Spinal cord (tissue), 10 donors: ENCODE measurements at places on chromosomes 1 and 21.

DNA sequence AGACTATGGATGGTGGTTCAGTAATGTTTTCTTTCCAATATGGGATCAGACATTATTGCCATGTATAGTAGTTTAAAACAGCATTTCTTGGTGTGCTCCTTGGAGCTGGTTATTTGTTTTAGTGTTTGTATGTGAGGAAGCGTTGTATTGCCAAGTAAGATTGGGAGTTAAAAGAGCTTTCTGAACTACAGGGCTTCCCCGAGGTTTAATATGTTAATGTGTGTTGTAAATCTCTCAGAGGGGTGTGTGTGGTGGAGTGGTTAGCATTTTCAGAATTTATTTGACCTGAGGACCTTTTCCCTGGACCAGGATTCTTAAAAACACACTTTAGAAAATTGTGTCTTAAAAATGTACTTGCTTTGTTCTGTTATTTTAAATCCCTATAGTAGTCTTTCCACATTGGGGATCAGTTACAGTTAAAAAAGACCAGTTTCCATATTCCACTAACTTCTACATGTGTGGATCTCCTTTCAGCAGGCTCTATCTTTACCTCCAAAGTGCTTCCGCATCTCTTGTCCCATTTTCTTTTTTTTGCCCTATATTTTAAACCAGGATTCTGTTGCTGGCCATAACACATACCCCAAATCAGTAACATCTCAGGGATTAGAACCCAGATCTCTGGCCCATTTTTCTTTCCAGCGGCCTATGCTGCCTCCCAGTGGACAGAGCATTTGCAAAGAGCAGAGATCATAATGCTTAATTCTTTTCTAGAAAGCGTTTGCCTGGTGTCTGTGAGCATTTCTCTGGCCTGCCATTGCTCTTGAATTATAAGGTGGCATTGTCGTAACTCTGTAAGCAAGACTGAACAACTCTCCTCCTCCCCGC lies 58.6 kb downstream of the PBX1 start:
- no peak for DNase-seq

DNA sequence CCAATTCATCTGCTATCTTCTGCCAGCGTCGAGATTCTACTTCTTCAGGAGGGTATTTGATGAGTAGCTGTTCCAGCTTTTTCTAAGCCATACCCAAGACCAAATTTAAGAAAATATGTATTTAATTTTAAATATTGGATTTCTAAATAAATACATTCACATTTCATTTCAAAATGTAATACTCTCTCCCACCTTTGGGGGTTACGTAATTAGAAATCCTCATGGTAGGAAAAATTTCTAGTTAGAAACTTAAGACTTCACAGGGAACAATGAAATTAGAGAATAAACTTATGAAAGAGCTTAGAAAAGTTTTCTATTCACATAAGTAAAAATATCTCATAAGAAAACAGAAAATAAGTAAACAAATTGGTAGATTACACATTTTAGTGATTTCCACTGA lies 102.9 kb downstream of the ZZZ3 start:
- DNase-seq = no peak

GRCh38 chr1:60895701-60896100 lies 186.7 kb upstream of the NFIA start:
- peak; percentile 98 for DNase-seq

DNA sequence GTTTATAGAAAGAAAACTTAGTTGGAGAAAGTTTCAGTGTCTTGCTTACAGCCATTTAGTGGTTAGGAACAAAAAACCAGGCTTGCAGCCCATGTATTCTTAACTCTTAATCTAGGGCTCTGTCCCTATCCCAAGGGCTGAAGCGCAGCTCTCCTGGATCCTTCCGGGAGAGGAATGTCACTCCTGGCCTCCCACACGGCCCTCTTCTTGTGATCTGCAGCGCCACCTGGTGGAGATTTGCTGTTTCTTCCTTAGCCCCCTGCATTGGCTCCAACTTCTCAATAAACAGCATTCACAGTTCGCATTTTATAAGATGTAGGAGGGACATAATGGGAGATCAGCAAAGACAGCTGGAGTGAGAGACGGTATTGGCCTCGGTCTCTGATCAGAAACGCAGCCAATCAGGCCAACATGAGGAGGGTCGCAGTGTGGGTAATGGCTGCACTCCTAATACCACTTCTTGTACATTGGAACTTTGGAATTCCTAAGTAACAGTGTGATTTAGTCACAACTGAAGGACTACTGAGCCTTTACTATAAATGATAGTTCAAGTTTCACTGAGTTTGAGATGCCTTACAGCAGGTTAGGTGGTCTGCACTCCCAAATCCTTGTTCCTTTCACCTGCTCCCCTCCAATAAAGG lies 283.4 kb downstream of the ASTN1 start:
- peak; percentile 64 for DNase-seq

DNA sequence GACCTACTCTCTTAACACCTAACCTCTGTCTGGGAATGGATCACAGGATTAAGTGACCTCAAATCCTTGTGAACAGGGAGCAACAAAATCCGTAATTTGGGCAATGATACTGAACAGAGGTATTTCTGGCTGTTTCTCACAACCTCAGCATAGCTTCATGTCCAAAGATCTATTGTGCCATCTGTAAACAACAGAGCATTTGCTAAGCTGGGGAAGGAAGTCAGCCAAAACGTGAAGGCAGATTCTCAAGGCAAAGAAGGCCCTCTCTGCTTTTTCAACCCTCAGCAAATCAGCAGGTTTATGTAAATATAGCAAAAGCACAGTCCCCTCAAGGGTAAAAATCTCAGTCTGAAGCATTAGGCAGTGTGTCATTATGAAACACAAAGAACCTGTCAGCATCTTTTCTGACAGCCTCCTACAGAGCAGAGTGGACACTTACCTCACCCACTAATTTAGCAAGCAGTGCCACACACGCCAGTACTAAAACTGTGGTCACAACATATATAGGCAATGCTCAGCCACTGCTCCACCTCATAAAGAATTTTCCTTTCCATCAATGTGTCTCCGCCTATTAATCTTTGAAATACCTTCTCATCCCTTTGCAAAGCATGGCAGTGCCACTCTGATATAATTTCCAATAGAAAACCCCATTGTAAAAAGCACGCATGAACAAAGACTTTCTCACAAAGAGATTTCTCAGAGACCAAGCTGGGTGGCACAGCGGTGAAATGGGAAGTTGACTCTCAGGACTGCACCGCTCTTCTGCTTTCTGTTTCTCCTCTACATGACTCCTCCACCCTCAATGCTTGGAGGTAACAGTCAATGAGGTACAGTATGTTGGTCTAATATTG lies 188.0 kb downstream of the RERE start:
- DNase-seq = peak; percentile 70

- no peak for DNase-seq
Measured at GRCh38 chr1:33299461-33300155, 21.3 kb downstream of the A3GALT2 start.

DNA sequence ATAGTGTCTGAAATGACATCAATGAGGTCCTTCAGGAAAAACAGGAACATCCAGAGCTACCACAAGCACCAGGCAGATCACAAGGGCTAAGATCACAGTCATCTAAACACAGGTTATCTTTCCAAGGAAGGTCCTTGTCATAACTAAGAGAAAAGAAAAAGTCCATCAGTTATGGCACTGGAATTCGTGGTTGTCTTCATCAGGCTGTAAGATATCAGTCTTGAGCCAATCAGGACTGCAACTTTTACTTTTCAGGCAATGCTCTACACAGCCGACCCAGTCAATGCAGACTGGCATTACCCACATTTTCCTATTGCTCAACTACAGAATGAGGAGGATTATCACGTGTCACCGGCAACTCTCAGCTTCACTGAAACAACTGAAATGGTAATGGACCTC lies 26.4 kb downstream of the SORT1 start:
- DNase-seq = no peak

DNA sequence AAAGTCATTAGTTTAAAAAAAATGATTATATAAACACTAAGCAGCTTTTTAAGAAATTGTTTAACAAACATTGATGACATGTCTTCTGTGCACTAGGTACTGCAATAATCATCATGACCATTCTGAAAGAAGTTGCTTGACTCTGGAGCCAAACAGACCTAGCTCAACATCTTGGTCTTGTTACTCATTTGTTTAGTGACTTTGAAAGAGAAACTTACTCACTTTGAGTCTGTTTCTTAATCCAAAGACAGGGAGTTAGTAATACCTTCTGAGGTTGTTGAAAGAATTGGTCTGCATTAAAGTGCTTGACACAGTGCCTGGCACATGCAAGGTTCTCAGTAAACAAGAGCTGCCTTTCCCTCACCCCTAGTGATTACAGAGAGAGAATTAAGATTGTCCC lies 84.4 kb downstream of the SGIP1 start:
- DNase-seq = no peak

DNA sequence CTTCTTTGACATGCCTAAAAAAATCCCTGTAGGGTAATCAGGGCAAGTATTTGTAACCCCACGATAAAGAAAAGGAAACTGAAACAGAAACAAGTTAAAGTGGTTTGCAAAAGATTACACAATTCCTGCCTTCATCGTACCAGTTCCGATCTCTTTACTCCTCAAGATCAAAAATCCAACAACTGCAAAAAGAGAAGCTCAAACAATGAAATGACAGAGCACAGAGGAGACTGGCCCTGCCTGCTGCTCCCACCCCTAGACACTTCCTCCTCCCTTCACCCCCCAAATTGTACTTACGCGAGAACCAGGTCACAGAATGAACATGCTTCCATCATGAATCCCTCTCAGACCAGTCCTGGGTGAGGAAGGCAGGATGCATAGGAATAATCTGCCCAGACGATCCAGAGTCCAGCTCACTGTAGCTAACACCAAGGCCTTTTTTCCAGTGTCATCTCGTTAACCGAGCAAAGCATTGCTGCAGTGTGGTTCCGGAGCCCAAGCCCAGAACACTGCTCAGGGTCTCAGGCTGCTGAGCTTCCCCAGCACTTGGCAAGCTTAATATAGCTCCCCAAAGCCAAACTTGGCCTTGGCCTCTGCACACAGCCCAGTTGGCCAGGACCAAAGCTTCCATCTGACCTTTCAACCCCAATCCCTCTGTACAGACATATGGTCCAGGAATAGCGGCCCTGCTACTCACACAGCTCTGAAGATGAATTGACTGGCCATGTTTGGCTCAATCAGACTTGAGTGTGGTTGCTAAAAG lies 20.3 kb downstream of the RXRG start:
- no peak for DNase-seq

GRCh38 chr1:3822421-3822820 lies 26.1 kb upstream of the LRRC47 start:
- no peak for DNase-seq

- no peak for DNase-seq
Measured at GRCh38 chr1:158801396-158801795, 20.4 kb upstream of the OR6N2 start.

GRCh38 chr1:201556841-201557571 lies 18.1 kb downstream of the NAV1 start:
- DNase-seq = no peak

- DNase-seq = no peak
Measured at GRCh38 chr1:104932030-104932915, 1182.6 kb downstream of the AMY1C start.

DNA sequence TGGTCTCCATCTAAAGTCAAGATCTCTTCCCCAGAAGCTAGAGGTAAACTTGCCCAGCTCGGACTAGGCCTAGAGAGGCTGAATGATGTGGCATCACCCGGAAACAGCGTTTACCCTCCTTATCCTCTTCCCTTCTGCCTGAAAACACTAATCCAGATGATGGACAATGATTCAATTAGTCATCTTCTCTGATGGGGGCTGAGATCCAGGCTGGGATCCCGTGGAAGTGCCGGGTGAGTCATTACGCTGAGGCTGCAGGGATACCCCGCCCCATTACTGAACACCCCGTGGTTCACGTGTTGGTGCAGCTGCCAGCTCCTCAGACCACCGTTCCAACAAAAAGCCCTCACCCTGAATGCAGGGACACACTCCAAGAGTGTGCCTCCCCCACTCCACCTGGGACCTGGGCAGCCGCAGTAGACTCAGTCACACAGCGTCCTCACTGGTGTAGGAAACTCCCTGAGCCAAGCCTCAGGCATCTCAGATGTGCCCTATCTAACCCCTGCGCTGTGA lies 2.0 kb downstream of the S100A6 start:
- no peak for DNase-seq

DNA sequence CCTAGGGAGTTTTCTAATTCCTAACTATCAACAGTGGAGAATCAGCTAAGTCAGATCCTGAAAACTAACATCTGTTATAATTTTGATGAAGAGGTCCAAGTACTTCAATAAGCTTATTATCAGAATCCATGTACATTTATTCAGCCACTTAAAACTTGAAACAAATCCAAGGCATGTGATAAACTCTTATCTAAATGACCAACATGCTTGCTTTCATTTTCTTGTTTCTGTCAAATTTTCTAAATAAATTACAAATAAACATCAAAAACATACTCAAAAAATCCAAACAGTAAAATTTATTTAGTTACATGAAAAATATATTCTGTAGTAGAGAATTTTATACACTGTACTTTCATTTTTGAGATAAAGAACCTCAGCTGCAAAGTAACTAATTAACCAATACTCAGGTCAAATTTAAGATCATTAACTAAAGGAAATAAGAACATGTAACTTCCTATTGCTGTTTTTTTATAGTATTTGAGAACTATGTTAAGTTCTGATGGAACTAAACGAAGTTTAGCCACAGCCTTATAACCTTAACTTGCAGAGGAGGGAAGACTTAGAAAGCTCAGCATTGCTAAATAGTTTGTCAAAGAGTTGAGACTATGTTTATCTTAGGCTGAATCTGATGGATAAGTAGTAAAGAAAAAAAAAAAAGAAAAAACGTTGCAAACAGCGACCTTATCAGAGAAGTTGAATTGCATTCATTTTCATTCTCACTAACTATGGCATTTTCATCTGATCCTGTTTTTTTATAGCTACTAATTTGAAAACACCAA lies 44.9 kb downstream of the SYNJ1 start:
- DNase-seq = no peak

GRCh38 chr1:23283667-23284602 lies 60.1 kb downstream of the HNRNPR start:
- DNase-seq = no peak

GRCh38 chr1:183806125-183806524 lies 1.2 kb downstream of the RGL1 start:
- no peak for DNase-seq

- DNase-seq = no peak
Measured at GRCh38 chr1:145897969-145898368, 11.9 kb downstream of the ITGA10 start.

DNA sequence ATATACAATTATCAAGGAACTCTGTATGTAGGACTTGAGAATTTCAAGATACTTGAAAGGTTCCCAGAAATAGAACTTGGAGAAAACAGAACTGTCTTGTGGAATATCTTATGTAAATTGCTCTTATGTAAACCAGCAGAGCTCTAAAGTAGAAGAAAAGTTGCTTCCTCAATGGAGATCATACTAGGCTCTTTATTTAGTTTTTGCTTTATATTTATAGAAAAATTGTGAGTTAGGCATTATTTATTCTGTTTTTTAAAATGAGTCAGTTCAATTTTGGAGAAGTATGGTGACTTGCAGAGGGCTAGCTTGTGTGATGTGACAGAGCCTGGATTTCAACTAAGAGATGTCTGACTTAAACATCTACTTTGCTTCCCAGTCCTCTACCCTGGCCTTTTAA lies 40.4 kb downstream of the ATP6V1G3 start:
- no peak for DNase-seq

- no peak for DNase-seq
Measured at GRCh38 chr1:45806129-45806528, 2.7 kb downstream of the MAST2 start.
